ENCODE measurements at places on chromosomes 2 and 18. TPM values are rescaled to one million over a fixed set of nuclear protein-coding genes. Genes with fewer than 3 reads are reported as not detected.
A peak's percentile ranks its signal among the peaks of the same experiment; 100 is the strongest.

The SRD5A2 gene
- total RNA-seq: not detected

The ARHGEF33 gene
- 0.41 TPM for total RNA-seq

The PCARE gene
- not detected for total RNA-seq

The IL1RN gene
- total RNA-seq: 8.6 TPM

- no peak for DNase-seq
- H3K4me1 ChIP-seq: no peaks in the 10 kb centered on the region
- no peak overlapping the region for H3K4me3 ChIP-seq
- no peaks in the 10 kb centered on the region for H3K27me3 ChIP-seq
Measured at GRCh38 chr2:128661311-128661710, 342.6 kb upstream of the HS6ST1 start.

DNA sequence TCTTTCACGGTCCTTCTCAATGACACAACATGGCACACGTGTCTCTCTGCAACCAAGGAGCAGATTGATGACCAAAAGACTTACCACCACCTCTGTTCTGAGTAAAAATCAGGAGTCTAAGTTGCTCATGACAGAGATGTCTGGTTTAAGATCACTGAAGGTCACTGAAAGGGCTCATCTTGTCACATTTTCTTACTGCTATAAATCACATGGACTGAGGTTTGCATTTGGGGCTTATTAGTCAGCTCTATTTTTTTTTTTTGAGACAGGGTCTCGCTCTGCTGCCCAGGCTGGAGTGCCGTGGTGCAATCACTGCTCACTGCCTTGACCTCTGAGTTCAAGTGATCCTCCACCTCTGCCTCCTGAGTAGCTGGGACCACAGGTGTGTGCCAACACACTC, 19.4 kb downstream of the CFLAR start:
- H3K4me1 ChIP-seq: peaks cover 19% of the 10 kb centered on the region
- DNase-seq: no peak
- H3K36me3 ChIP-seq: peaks cover 49% of the 10 kb centered on the region

GRCh38 chr18:23684515-23685197, 4.6 kb upstream of the LAMA3 start:
- no peak overlapping the region for H3K27ac ChIP-seq
- no peaks in the 10 kb centered on the region for H3K27me3 ChIP-seq
- peaks cover 19% of the 10 kb centered on the region for H3K4me1 ChIP-seq
- no peak overlapping the region for H3K4me3 ChIP-seq
- DNase-seq: no peak

The STPG4 gene
- not detected for total RNA-seq

The TCF23 gene
- not detected for total RNA-seq

GRCh38 chr2:143529118-143529720, 400.0 kb downstream of the ARHGAP15 start:
- peaks cover 18% of the 10 kb centered on the region for H3K4me1 ChIP-seq
- H3K27ac ChIP-seq: no peak overlapping the region
- no peaks in the 10 kb centered on the region for H3K27me3 ChIP-seq
- no peak for DNase-seq
- H3K36me3 ChIP-seq: no peaks in the 10 kb centered on the region
- no peak overlapping the region for H3K4me3 ChIP-seq

The RNF125 gene
- total RNA-seq: 4.6 TPM

GRCh38 chr2:134982603-134983002, 64.0 kb downstream of the CCNT2 start:
- H3K36me3 ChIP-seq: no peaks in the 10 kb centered on the region
- H3K27ac ChIP-seq: no peak overlapping the region
- no peaks in the 10 kb centered on the region for H3K27me3 ChIP-seq
- no peaks in the 10 kb centered on the region for H3K4me1 ChIP-seq
- no peak overlapping the region for H3K4me3 ChIP-seq
- DNase-seq: no peak

DNA sequence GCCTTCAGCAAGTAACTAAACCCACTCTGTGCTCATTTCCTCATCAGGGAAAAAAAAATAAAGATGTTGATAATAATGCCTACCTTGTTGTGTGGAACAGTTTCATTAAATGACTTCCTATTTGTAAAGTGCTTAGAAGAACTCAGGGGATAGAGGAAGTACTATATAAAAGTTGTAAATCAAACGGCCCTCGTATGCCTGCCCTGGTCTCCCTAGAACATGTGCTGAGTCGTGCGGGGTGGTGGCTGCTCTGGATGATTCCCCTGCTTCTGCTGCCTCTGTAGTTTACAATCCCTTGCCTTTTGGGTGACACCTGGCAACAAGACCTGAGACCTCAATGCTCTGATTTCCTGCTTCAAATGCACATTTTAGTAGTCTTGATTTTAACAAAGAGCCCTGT, 170.0 kb downstream of the CERS6 start:
- no peaks in the 10 kb centered on the region for H3K4me1 ChIP-seq
- no peaks in the 10 kb centered on the region for H3K36me3 ChIP-seq
- no peaks in the 10 kb centered on the region for H3K27me3 ChIP-seq
- no peak for DNase-seq

- no peak overlapping the region for H3K27ac ChIP-seq
- DNase-seq: no peak
- no peak overlapping the region for H3K4me3 ChIP-seq
- H3K27me3 ChIP-seq: no peaks in the 10 kb centered on the region
Measured at GRCh38 chr2:172972005-172972619, 103.5 kb upstream of the MAP3K20 start.

The MC2R gene
- total RNA-seq: not detected

The CAVIN2 gene
- 15.0 TPM for total RNA-seq

The PFN4 gene
- total RNA-seq: not detected

The MAP2 gene
- 51.6 TPM for total RNA-seq

The ABCB11 gene
- not detected for total RNA-seq

- H3K36me3 ChIP-seq: no peaks in the 10 kb centered on the region
- H3K4me3 ChIP-seq: no peak overlapping the region
- H3K27me3 ChIP-seq: no peaks in the 10 kb centered on the region
Measured at GRCh38 chr2:27320958-27321543, 1.8 kb downstream of the MPV17 start.

DNA sequence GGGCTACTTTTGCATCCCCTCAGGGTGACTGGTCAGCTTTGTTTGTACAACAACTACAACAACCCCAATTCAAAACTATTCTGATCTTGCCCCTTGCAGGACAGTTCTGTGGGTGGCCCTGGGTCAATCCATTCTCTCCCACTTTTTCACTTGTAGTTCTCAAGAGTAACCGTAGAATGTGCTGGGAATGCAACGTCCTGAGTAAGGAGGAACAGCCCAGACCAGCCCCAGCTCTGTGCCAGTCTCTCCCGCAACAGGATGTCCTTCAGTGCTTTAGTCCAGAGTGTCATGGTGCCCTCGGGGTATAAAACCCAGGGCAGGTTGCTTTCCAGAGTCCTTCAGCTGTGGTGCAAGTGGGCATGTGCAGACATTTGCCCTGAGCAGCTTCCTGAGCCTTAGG, 22.1 kb upstream of the TEX51 start:
- no peaks in the 10 kb centered on the region for H3K36me3 ChIP-seq
- H3K4me1 ChIP-seq: no peaks in the 10 kb centered on the region
- no peak overlapping the region for H3K4me3 ChIP-seq
- H3K27ac ChIP-seq: no peak overlapping the region

GRCh38 chr2:88451811-88452564, 505 bp downstream of the FOXI3 start:
- H3K27ac ChIP-seq: no peak overlapping the region
- H3K4me3 ChIP-seq: peak overlapping the region; percentile 53
- no peak for DNase-seq

DNA sequence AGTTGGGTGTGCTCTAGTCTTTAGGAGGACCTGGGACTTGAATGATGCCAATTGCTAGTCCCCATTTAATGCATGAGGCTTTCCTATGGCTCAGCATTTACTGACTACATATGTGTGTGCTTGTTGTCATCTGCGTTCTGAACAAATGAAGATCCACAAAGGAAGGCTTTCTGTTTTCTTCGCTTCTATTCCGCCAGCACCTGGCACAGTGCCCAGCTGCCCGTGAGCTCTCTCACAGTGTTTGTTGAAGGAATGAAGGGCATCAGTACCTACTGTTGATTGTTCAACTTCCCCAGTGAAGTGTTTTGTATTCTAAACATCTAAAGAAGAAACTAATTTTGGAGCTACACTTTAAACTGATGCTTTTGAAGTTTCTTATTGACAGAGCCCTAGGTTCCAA, 122.4 kb upstream of the LINC00305 start:
- no peak overlapping the region for H3K4me3 ChIP-seq

The ACADL gene
- total RNA-seq: 51.6 TPM

- H3K4me1 ChIP-seq: peaks cover 5% of the 10 kb centered on the region
- no peak for DNase-seq
- H3K36me3 ChIP-seq: no peaks in the 10 kb centered on the region
- H3K27ac ChIP-seq: no peak overlapping the region
- H3K27me3 ChIP-seq: no peaks in the 10 kb centered on the region
Measured at GRCh38 chr2:99806758-99807157, 316.9 kb upstream of the REV1 start.

The AAK1 gene
- total RNA-seq: 55.2 TPM

The GRHL1 gene
- 9.5 TPM for total RNA-seq

DNA sequence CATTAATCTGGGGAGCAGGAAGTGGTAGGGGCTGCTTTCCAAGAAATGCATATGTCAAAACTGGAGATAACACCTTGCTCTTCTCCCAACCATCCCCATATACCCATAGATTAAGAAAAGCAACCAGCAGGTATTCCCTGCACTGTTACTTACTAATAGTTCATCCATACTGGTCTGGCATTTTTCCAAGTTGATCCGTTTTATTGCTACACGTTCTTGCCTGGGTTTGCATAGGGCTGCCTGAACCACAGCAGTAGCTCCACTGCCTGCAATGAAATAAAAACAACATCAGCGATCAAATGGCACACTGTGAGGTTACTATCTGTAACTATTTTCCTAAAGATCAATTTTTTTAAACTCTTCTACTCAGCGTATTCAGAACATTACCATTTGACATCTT, 65.6 kb downstream of the STK39 start:
- no peaks in the 10 kb centered on the region for H3K36me3 ChIP-seq
- H3K27ac ChIP-seq: no peak overlapping the region
- peaks cover 32% of the 10 kb centered on the region for H3K4me1 ChIP-seq
- no peak for DNase-seq
- no peak overlapping the region for H3K4me3 ChIP-seq

DNA sequence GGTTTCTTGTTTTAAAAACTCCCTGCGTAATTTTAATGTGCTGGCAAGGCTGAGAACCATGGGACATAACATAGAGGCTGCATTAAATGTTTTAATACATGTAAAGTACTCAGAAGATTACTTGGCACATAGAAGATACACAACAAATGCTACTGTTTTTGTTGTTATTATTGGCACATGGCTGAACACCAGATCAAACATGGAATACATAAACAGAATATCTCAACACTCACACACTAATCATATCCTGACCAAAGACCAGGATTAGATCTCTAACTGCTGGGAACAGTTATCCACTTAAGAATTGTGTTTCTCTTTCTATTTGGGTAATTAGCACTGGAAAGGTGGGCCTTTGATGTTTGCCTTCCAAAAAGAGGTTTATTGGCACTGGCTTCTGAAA, 69.3 kb downstream of the KCNE4 start:
- no peak for DNase-seq
- H3K27me3 ChIP-seq: no peaks in the 10 kb centered on the region
- no peaks in the 10 kb centered on the region for H3K36me3 ChIP-seq
- no peaks in the 10 kb centered on the region for H3K4me1 ChIP-seq
- no peak overlapping the region for H3K4me3 ChIP-seq
- no peak overlapping the region for H3K27ac ChIP-seq

- no peak overlapping the region for H3K4me3 ChIP-seq
- H3K27me3 ChIP-seq: no peaks in the 10 kb centered on the region
- no peak for DNase-seq
- no peaks in the 10 kb centered on the region for H3K36me3 ChIP-seq
- peaks cover 25% of the 10 kb centered on the region for H3K4me1 ChIP-seq
Measured at GRCh38 chr2:11824901-11825828, 78.7 kb downstream of the LPIN1 start.

The SYT4 gene
- total RNA-seq: not detected

The SFTPB gene
- not detected for total RNA-seq

- no peaks in the 10 kb centered on the region for H3K4me1 ChIP-seq
- no peaks in the 10 kb centered on the region for H3K27me3 ChIP-seq
- no peak overlapping the region for H3K4me3 ChIP-seq
- H3K27ac ChIP-seq: no peak overlapping the region
Measured at GRCh38 chr2:60413069-60413813, 140.2 kb downstream of the BCL11A start.

- peak overlapping the region; percentile 86 for H3K27ac ChIP-seq
- H3K4me1 ChIP-seq: peaks cover 45% of the 10 kb centered on the region
- H3K4me3 ChIP-seq: no peak overlapping the region
- H3K36me3 ChIP-seq: peaks cover 27% of the 10 kb centered on the region
- DNase-seq: no peak
Measured at GRCh38 chr2:216680951-216681629, 14.3 kb downstream of the IGFBP5 start.

- H3K4me3 ChIP-seq: no peak overlapping the region
- H3K4me1 ChIP-seq: no peaks in the 10 kb centered on the region
- H3K27me3 ChIP-seq: no peaks in the 10 kb centered on the region
Measured at GRCh38 chr18:62152844-62153243, 34.0 kb downstream of the PIGN start.

DNA sequence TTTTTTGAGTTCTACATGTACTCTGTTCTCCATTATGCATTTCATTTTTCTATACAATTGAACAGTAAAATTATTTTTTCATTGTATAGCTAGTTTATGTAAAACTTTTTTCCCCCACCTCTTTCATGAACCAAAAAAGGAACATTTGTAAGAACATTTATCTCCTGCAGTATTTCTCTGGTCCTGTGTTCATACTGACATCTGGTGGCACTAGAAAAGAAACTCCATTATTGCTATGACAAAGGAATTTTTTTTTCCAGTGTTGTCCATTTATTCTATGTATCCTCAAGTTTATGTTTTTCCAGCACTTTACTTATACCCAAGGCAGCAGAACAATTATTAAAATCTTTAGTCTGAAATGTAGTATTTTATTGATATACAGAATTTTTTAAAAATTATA, 27.4 kb upstream of the CHAC2 start:
- H3K4me3 ChIP-seq: no peak overlapping the region
- DNase-seq: no peak
- no peaks in the 10 kb centered on the region for H3K36me3 ChIP-seq
- no peaks in the 10 kb centered on the region for H3K27me3 ChIP-seq

DNA sequence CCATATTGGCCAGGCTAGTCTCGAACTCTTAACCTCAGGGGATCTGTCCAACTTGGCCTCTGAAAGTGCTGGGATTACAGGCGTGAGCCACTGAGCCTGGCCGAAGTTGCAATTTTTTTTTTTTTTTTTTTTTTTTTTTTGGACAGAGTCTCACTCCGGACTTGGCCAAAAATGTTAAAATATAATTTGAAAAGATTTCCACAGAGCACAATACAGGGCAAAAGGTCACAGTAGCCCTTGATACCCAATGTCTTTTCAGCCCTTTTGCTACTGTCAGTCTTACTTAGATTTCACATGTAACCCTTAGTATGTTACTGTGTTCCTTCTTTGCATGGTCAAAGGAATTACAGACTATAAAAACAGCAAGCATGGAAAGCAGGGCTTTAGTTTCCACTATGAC, 42.6 kb upstream of the MAPRE2 start:
- no peaks in the 10 kb centered on the region for H3K36me3 ChIP-seq
- H3K27me3 ChIP-seq: no peaks in the 10 kb centered on the region
- peaks cover 4% of the 10 kb centered on the region for H3K4me1 ChIP-seq
- DNase-seq: no peak

The TANC1 gene
- 86.1 TPM for total RNA-seq

The PLEK gene
- 20.7 TPM for total RNA-seq

The C1QL2 gene
- total RNA-seq: not detected

- no peaks in the 10 kb centered on the region for H3K27me3 ChIP-seq
- DNase-seq: no peak
- H3K27ac ChIP-seq: no peak overlapping the region
- H3K4me3 ChIP-seq: no peak overlapping the region
- no peaks in the 10 kb centered on the region for H3K36me3 ChIP-seq
Measured at GRCh38 chr2:25920786-25921415, 42.6 kb upstream of the ASXL2 start.
